Sigmoid colon (tissue), 7 donors: ENCODE measurements at places on chromosomes 4 and X.
A peak's percentile ranks its signal among the peaks of the same experiment; 100 is the strongest.

- no peak for DNase-seq
These were observed 31.9 kb downstream of the HTR2C start for GRCh38 chrX:114615765-114616164.

- no peak for DNase-seq
These were observed 77.4 kb downstream of the WNK3 start for GRCh38 chrX:54280466-54280865.

- DNase-seq: no peak
These were observed 8.7 kb downstream of the ANXA10 start for GRCh38 chr4:168101026-168101425.

- DNase-seq: no peak
These were observed 128.7 kb downstream of the CCNB3 start for GRCh38 chrX:50333308-50333707.

DNA sequence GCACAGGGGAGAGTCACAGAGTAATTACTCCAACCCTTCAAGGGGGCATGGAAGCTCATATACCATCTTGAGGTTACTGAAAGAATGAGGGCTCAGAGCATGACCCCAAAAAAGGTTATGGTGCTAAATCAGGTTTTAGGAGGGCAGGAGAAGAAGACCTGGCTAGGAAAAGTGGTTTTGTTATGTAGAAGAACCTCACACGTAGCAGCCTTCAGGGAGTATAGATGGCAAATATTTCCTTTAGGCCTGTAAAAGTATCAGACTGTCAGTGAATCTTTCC is 102.0 kb upstream of the PDE5A start:
- no peak for DNase-seq

- DNase-seq: no peak
These were observed 332.1 kb downstream of the ARAP2 start for GRCh38 chr4:35912174-35912573.

- DNase-seq: no peak
These were observed 24.3 kb downstream of the CPLX1 start for GRCh38 chr4:801436-802124.

GRCh38 chr4:2095236-2096072 is 36.3 kb downstream of the NAT8L start:
- DNase-seq: no peak

- DNase-seq: no peak
These were observed 109.4 kb upstream of the C1GALT1C1 start for GRCh38 chrX:120739300-120739699.

DNA sequence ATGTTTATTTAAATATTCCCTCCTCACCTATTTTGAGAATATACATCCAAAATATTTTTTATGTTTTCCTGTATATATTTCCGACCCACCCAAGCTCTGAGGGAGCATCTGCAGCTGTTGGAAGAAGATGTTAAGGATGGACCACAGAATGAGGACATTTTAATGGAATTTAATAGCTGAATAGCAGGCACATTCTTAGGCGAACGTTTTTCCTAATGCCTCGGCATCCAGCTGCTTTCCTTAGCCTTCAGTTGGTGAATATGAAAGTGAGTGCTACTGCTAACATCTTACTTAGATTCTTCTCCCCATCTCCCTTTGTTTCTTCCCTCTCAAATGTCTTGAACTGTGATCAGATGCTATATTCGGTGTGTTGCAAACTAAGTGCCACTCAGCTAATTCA is 158.0 kb upstream of the CTSO start:
- no peak for DNase-seq

- no peak for DNase-seq
These were observed 5.3 kb downstream of the MYL5 start for GRCh38 chr4:679629-680028.

DNA sequence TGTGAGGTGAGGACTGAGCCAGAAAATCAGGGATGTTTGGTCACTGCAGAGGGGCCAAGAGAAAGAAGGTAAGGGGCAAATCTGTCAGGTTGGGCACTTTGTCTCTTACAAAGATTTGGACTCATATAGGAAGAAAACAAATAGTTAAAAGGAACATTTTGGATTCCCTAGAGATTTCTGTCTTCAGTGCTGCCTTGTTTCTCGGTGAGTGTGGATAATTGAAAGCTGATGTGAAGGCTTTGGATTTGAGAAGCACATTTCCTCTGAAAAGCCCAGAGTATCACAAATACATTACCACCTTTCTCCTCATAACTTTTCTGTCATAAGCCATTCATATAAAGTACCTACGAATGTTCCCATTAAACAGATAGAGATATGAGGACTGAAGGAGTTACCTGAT is 107.5 kb downstream of the ATG4A start:
- no peak for DNase-seq

DNA sequence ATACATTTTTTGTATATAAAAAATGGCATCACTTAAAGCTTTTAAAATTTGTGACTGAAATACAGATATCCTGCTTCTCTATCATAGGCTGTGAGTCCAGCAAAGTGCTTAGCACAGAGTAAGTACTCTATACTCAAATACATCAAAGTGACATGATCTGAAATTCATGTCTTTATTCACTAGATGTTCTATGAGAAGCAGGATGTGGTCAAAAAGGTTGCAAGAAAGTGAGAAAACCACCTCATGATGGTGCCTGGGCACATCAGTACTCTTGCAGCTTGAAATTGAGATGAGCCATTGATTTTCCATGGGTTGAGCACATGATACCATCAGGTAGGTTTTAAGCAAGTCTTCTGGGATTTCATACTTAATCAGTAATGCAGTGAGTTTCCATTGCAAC is 20.4 kb upstream of the SFRP2 start:
- no peak for DNase-seq

- DNase-seq: no peak
These were observed 135.0 kb downstream of the RAB28 start for GRCh38 chr4:13349096-13349495.

DNA sequence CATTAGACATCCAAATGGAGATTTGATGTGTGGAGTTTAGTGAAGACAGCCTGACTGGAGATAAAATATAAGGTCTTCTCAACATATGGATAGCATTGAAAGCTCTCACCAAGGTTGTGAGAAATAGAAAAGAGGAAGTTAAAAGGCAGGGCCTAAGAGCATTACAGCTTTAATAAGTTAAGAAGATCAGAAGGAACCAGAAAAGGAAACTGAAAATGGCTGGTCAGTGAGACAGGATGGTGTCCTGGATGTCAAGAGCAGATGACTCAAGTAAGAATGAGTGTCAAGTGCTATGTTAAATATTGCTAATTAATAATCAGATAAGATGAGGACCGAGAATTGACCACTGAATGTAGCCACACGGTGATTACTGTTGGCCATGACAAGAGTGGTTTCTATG is 642.9 kb downstream of the STPG2 start:
- no peak for DNase-seq

GRCh38 chrX:11792461-11793421 is 34.7 kb downstream of the MSL3 start:
- DNase-seq: no peak

- DNase-seq: no peak
These were observed 15.0 kb upstream of the TMEM164 start for GRCh38 chrX:109987884-109988283.

DNA sequence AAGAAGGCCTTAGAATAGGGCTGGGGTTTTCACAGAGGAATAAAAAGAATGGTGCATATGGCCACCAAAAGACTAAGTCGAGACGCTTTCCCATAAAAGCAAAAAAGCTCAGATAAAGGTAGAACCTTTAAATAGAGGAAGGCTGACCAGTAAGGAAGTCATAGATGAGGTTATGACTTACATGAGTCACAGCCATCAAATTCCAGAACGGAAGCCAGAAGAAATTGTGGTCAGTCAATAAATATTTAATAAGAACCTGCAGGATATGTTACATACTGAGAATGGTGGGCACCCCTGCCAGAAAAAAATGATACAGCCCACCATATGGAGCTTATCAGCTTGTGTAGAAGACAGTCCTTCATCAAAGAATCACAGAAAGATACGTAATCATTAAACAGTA is 120.1 kb downstream of the MANBA start:
- no peak for DNase-seq

DNA sequence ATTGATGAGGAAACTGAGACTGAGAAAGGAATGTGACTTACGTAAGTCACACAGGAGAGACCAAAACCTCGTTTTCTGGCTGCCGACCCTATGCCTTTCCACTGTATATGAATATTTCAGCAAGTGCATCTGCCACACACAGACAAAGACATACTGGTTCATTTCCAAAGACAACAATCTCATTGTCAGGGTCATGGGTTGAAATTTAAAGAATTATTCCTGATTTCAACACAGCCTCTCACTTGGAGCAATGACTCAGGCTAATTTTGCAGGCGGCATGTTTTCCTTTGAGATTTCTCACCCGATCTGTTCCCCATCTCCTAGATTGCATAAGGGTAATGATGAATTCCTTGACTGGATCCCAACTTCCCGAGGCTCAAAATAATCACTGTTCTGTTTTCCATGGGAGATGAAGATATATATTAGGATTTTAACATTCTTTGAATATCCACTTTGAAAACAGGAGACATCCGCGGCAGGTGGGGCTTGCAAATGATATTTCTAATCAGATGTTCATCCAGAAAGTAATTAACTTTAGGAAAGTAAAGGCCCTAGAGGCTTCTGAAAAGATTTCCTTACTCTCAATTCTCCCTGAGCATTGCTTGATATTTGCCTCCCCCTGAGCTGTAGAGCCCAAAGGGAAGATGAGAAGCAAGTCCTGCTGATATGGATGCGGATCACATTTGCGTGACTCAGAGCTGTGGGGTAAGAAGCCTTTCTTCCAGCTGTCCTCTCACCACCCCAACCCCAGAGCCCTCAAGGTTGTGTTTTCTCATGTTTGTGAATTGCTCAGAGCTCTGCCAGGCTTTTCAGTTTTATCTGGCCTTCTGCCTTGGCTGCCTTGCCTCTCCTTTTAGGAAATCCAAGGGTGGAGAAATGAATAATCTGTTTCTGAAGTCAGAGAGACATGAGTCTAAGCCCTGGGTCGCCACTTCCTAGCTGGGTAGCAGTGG is 361.1 kb upstream of the BOD1L1 start:
- DNase-seq: peak; percentile 73

GRCh38 chr4:77073106-77073809 is 2.5 kb downstream of the CCNI start:
- DNase-seq: no peak

DNA sequence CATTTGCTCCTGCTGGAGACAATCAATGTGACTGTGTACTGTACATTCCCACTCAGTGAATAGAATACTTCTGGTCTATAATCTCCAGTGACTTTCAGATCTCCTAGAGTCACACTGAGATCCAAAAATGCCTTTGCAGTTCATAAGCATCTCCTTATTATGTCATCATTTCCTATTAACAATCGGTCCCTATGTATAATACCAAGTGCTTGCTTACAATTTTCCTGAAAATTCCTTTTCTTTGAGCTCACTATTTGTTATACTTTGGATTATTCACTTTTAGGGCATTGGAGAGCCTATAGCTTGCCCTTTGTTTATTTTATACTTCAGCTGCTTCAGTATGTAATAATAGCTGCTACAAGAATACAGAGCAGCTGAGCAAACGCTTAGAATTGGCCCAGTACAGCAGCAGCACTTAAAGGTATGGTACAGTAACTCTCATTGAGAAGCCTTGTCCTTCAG is 313.0 kb downstream of the DCTD start:
- DNase-seq: no peak

DNA sequence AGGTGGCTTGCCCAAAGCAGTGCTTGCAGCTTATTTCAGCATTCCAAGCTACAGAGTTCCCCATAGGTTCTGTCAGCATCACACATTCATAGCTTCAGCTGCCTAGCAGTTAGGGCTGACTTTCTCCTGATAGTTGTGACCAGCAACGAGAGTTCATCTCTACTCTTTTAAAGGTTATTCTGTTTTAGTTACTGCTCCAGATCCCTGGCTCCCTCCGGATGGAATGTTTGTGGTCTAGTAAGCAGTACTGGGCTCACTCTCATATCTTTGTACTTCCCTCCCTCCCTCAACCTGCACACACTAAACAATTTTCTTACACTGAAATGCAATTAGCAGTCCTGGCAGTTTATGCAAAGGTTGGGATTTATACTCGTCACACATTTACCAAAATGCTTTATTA is 43.9 kb downstream of the PTTG2 start:
- no peak for DNase-seq

- no peak for DNase-seq
These were observed 49.3 kb downstream of the SLC10A7 start for GRCh38 chr4:146472404-146472803.

GRCh38 chrX:148024425-148025148 is 43.5 kb downstream of the FMR1NB start:
- no peak for DNase-seq

- DNase-seq: no peak
These were observed 7.8 kb upstream of the MAP7D3 start for GRCh38 chrX:136258951-136259350.

DNA sequence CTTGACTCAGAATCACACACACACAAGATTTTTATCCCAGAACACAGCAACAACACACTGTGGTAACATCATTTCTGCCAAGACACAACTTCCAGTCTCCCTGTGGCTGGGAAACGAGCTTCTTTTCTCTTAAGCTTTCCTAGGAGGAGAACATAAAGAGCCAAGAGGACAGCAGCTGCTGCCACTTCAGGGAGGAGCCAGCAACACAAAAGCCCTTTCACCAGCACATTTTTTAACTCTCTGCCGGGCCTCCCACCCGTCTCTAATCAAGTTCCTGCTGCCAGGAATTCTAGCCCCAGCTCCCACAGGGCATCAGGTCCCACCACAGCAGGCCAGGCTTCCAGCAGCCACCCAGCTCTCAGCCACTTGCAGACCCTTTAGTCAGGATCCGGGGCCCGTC is 22.4 kb downstream of the FAT1 start:
- DNase-seq: no peak

DNA sequence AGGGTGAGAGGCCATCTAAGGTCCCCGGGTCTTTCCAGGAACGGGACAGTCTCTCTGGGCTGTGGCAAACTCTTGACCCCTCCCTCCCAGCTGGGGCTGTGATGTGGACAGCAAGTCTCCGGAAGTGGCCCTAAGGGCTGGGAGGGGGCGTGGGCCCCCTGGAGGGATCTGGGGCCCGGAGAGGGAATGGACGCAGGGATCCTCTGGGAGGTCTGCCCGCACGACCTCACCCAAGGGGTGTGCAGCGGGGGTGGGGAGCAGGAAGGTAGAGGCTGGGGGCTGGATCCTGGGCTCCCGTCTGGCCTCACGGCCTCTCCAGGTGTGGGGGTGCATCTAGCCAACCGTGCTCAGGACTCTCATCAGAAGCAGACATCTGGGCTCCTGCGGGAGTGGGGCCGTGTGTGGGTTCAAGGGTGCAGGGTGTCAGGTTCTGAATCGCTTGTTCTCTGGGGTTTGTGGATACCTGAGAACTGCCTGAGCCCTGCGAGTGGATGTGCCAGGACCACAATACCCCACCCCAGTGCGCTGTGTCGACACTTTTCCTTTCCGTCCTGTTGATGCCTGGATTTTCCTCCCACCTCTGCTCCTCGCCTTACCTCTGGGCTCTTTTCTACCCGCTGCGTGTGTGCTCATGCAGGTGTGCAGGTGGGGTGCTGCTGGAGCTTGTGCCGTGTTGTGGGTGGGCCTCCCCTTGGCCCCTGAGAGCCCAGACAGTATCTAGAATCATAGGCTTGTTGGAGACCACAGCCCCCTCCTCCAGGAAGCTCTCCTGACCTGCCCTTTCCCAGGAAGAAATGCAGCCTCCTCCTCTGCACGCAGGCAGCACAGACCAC is 915 bp downstream of the CPZ start:
- DNase-seq: no peak

GRCh38 chr4:184951668-184952160 is 66.6 kb upstream of the HELT start:
- DNase-seq: no peak
